Natural killer cell treated with Interleukin-12 subunit alpha and Interleukin-12 subunit beta and Interleukin-15 and Interleukin-18, amount 100 ng/mL, for 72 hours (primary cell): ENCODE measurements at places on chromosomes 16 and 17. TPM values are rescaled to one million over a fixed set of nuclear protein-coding genes. Genes with fewer than 3 reads are reported as not detected.

RNF157 gene
- total RNA-seq = 124 TPM

TMIGD1 gene
- not detected for total RNA-seq

DNA sequence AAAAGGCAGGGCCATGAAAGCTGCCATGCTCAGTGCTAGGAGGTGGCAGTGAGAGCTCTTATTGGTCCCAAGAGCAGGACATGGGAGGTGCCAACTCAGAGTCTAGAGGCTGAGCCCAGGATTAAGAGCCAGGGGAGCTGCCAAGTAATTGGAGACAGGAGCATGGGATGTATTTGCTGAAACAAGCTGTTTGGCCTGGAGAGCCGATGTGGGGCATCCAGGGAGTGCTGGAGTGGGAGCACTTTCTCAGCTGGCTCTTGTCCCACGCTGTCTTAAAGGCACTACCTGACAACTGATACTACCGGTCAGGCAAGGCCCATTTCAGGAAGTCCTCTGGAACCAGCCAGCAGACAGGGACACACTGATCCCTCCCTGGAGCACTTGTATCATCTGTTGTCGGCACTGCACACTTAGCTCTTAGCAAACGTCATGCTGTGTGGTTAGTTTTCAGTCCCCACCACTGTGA lies 19.3 kb downstream of the ANKFN1 start:
- DNase-seq = no peak

DNA sequence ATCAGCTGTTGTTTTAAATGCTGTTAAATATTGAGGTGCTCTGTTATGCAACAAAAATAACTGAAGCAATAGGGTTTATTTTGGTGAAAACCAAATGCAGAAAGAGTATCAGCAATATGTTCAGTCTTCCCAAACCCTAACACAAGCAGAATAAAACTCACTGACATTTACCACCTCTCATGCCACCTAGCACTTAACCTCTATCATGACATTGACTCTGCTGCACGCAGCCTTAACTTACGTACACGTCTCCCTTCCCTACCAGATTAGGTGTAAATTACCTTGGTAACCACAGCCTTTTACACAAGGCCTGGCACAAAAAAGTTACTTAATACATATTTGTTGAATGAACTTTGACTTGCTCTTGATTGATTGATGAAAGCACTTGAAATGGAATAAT lies 9.9 kb upstream of the AKAP1 start:
- no peak for DNase-seq

DNA sequence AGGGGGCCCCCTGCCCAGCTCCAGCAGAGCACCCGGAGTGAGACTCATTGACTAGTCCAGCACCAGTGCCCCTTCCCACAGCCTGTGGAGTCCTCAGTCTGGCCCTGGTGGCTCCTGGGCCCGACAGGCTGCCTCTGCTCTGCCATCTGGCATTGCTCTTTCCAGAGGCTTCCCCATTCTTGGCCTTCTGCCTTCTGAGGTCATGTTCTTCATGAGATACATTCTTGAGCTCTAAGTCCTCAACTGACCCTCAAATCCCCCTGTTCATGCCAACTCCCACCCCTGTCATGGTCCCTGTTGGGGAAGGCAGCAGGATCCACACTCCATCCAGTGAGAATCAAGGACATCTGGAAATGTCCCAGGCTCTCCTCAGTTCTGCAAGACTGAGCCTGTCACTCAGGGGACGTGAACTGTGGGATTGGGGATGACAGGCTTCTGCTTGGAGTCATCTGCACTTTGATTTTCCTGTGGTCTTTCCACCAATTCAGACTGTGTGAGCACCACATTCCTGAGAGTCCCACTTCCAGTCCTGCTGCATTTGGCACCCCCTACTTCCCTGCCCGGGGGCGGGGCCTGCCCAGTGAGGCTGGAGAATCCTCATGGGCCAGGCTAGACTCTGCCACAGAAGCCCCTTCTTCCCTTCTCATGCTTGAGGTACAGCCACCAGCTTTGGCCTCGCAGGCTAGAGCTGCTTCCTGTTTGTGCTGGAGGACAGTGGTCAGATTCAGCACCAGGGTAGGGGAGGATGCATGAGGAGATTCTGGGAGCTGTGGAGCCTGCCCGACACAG lies 2.7 kb downstream of the TRPV2 start:
- no peak for DNase-seq
